ENCODE measurements at places on chromosomes 1 and 21.
A peak's percentile ranks its signal among the peaks of the same experiment; 100 is the strongest.

- DNase-seq = peak; percentile 75
Observed at GRCh38 chr1:67735806-67736627, 51.0 kb downstream of the GADD45A start.

- DNase-seq = no peak
Observed at GRCh38 chr1:243977094-243977493, 74.0 kb upstream of the ZBTB18 start.

DNA sequence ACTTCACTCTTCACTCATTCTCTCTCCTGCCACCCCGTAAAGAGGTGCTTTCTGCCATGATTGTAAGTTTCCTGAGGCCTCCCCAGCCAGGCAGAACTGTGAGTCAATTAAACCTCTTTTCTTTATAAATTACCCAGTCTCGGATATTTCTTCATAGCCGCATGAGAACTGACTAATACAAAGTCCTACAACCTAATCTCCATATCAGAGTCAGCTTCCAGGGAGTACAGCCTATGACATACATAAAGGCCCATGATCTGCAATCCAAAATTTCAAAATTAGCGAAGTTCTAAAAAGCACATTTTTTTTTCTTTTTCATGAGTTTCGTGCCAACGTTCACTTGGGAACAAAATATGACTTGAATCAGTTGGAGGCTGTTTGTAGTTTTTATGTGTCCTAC is 256.9 kb upstream of the DUSP10 start:
- DNase-seq = no peak

- DNase-seq = no peak
Observed at GRCh38 chr1:35350872-35351271, 82.4 kb downstream of the ZMYM4 start.

DNA sequence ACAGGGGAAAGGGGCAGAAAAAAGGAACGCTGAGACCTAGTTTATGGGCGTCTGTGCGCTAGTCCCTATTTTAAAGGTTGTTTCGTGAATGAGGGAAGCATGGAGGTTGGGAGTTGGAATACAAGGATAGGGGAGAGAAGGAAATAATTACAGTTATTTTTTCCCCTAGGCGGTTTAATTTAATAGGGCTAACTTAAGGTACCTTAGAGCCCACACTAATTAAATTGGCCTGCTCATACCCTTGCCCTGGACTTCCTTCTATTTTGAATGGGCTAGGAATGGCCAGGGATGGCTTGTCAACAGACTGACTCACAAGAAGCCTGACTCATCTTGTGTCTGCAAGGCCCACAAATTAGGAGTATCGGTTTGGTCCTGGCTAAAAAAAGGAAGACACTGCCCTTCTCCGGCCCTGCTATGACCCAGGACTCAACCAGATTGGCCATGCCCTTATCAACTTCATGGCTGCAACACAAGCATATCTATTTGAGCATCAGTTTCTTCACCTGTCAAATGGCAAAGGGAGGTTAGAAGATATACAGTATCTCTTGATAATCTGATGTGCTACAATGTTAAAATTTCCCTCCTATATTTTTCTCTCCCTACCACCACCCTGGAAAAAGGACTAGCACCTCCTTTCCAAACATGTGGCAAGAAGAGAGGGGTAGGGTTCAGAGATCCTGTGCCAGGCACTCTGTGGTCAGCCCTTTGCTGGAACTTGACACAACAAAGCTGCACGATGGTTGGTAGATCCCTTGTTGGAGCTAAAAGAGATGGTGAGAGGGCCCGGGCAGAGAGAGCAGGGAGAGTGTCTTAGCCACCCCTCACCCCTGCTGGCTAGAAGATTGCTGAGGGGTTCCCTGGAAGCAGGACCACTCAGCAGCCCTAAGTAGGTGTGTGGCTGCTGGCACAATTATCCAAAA is 2.2 kb upstream of the SSBP3 start:
- peak; percentile 42 for DNase-seq

GRCh38 chr1:3312310-3312897 is 142.1 kb upstream of the ARHGEF16 start:
- no peak for DNase-seq

DNA sequence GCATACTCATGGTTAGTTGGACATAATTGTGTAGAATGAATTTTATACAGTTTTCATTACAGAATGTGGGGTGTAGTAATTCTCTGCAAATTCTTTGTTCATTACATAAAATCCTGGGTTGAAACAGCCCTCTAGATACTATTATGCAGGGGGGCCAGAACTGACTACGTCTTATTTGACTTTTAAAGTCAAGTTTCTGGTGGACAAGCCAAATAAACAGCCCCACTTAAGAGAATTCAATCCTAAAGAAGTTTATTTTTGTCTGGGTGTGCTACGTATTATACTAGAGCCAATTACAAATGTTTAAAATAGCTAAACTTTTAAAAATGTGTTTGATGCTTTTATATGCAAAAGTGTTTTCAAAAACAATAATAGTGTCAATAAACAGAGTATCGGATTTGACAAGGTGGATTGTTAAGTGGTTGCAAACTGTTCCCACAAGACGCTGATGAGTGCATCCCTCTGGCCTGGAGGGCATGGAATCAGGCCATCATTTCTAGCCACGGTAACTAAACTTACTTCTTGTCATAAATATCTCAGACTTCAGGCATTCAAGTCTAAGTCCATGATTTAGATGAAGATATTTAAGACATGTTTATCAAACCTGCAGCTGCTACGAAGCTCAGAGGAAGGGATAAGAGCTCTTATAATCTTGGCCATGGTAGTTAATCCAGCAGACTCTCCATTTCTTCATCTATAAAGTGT is 646.3 kb downstream of the KIF26B start:
- no peak for DNase-seq

DNA sequence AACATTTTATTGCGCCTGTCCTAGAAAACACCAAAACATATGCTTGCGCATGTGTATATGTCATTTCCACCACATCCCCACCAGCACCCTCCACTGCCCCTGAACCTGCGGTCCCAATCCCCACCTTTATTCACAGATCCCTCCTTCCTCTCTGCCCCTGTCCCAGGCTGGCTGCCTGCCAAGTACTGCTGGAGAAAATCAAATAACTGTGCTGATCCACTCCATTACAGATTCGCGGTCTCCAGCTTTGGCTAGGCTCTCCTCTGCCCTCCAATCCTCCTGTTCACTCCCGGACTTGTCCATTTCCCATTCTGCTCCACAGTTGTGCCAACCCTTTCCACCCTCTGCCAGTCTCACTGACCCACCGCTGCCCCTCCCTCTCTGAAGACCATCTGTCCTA is 59.3 kb upstream of the GJB5 start:
- DNase-seq = no peak

DNA sequence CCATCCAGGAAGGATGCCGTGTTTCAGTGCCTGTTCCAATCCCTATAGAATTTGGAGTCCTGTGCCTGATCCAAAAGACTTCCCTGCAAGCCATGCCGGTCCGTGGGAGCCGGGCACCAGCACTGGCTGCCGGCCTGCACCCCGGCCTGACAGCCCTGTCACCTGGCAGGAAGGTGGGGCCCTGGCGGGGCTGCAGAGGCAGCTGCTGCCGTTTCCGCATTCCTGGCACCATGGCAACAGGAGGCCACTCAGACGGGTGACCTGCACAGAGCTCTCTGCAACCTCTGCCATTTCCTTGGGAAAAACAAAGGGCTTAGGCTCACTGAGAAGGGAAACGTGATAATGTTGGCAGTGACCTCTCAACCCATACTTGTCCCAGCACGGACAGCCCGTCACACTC is 63.2 kb upstream of the TMEM51 start:
- no peak for DNase-seq

DNA sequence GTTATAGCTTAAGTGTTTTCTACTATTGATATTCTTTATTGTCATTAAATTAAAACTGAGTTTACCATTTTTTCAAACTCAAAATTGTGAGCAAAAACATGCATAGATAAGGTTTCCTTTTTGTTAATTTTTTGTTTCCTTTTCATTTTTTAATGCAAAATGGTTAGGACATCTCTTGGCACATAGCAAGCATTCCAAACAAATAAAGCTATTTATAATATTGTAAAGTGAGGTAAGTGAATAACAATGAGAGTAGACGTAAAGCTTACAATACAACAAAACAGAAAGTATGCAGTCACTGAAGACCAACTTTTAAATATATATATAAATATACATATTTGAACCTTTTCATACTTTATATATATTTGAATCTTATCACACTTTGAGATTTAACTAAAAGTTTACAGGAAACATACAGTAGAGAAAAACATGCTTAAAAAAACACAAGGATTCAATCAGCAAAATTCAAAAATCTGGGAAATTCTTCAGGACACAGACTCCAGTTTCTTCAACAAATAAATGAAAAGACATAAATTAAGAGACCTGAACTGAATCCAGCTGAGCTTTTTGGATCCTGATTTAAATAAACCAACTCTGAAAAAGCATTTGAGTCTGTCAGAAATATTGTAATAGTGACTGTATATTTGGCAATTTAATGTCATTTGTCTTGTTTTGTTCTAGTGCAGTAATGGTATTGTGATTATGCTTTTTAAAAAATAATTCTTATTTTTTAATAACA is 67.5 kb upstream of the SAMSN1 start:
- no peak for DNase-seq

GRCh38 chr21:39804240-39804639 is 59.3 kb downstream of the IGSF5 start:
- no peak for DNase-seq

GRCh38 chr1:167641786-167642500 is 11.9 kb downstream of the RCSD1 start:
- DNase-seq = no peak

- DNase-seq = no peak
Observed at GRCh38 chr1:108848806-108849205, 8.1 kb downstream of the AKNAD1 start.

- peak; percentile 27 for DNase-seq
Observed at GRCh38 chr1:95384567-95384966, 150.6 kb downstream of the RWDD3 start.

GRCh38 chr1:66300972-66301451 is 232.9 kb upstream of the SGIP1 start:
- peak; percentile 59 for DNase-seq

- no peak for DNase-seq
Observed at GRCh38 chr1:223229756-223230155, 86.7 kb upstream of the TLR5 start.

DNA sequence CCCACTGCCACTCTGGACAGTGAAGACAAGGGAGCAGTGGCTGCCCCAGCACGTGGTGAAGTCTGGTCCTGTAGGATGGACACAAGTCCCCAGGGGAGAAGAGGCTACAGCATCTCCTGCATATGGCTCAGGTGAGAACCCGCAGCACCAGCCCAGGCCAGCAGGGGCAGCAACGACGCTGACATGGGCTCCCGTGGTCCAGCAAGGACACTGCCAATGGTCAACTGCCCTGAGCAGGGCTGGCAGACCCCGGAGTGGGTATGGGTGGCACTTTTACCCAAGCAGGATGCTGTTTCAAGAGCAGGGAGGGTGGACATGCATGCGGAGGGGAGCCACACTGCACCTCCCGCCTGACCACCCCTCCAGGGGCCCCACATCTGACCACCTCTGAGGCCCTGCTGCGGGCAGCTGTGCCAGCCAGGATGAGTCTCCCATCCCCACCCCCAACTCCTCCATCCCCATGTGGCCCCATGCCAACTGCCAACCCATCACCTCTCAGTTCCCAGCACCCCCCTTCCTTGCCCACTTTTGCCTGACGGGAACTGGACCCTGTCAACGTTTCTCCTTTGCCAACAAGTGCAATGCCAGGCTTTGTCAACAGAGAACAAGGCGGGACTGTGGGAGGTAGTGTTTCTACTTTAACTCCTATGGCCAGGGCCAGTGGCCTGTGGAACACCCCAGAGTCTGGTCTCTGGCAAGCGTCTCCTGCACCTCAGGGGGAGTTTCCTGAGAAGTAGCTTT is 8.6 kb downstream of the MORN1 start:
- DNase-seq = peak; percentile 49

DNA sequence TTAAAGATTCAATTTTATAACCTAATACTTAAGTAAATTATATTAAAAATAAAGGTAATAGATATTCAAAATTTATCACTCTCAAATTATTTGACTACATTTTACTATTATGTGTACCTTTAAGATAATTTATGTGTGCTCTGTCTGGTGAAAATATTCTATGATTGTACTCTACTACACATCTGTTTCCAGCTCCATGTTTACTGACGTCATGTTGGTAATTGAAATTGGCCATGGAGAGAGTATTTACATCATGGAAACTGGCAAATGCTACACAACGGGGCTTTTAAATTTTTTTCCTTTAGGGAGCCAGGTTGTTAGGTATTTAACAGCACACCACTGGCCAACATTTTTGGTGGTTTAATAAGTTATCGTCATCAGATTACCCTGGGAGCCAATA is 204.5 kb upstream of the KIAA0040 start:
- no peak for DNase-seq

- no peak for DNase-seq
Observed at GRCh38 chr1:114386129-114387009, 124.6 kb downstream of the TRIM33 start.

- no peak for DNase-seq
Observed at GRCh38 chr1:24636661-24637357, 6.3 kb upstream of the SRRM1 start.

GRCh38 chr1:162361349-162361748 is 15.3 kb downstream of the SPATA46 start:
- no peak for DNase-seq

DNA sequence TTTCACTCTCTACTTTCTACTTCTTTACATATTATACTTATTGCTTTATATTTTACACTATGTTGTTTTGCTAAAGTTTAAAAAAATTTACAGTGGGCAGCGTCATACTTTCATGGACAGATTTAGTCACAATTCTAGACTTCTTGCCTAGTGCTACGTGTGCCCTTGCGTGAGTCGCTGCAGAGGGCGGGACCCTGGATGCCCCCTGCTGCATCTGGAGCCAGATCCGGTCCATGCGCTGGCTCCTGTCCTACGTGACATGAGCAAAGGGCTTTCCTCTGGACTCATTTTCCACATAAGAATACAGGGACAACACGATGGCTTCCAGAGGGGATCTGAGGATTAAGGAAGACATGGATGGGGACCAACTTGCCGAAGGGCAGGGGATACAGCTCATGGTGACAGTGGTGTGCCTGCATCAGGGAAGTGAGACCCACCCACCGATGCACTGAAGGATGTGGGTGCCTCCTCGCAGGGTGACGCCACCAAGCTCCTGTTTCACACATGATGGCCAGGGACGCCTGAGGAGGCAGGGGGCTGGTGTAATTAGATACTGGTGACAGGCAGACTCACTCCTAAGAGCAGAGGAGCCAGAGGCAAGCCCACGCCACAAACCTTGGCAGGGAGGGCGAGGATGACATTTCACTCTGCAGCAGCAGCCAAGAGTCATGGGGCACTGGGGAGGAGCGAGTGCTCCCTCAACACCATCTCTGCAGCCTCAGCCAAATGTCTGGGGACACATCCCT is 86.6 kb downstream of the DMRTB1 start:
- DNase-seq = no peak

- no peak for DNase-seq
Observed at GRCh38 chr1:1869469-1869868, 21.4 kb downstream of the GNB1 start.

- no peak for DNase-seq
Observed at GRCh38 chr1:227548119-227548397, 15.3 kb upstream of the ZNF678 start.

- no peak for DNase-seq
Observed at GRCh38 chr21:45593162-45594022, 50.1 kb upstream of the PCBP3 start.

- DNase-seq = no peak
Observed at GRCh38 chr1:206680279-206680678, 4.4 kb upstream of the MAPKAPK2 start.

Data from ACHN (cell line).